Jurkat, Clone E6-1 (cell line): ENCODE measurements at places on chromosomes 5 and 9.

- DNase-seq, result no peak
Measured at GRCh38 chr5:154287136-154287535, 96.6 kb downstream of the GALNT10 start.

GRCh38 chr9:130921989-130922892 lies 16.8 kb downstream of the FIBCD1 start:
- no peak for DNase-seq

- DNase-seq, result no peak
Measured at GRCh38 chr9:99365233-99365980, 143.3 kb downstream of the SEC61B start.

DNA sequence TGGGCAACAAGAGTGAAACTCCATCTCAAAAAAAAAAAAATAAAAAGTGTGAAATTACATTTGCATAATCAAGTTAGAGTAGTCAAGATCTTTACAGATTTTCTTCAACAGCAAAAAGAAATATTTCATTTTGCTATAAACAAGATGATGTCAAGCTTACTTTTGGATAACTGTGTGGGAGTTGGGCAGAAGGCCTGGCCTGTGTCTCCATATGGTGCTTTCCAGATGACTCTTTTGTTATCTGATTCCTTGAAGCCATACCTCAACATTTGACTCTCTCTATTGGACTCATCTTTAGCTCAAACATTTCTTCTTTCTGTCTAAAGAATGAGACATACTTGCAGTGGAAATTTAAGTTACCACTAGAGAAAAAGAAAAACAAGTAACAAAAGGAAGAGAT lies 246.8 kb downstream of the MSX2 start:
- no peak for DNase-seq

DNA sequence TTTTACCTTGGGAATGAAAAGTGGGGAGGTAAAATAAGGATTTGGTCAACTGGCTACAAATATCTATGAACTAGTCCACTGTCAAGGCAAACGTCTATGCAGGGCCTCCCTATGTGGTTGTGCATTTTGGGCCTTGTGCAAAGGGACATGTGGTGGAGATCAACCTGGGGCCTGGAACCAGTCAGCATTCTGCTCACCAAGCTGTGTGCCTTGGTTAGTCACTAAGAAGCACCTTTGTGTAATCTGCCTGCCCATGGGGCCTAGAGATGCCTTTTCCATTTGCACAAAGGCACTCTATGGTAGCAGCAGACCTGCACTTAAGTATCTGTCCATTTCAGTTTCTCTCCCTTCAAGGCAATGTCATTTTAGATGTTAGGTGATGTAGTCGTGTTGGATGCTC lies 184.0 kb downstream of the GNAQ start:
- DNase-seq, result no peak

DNA sequence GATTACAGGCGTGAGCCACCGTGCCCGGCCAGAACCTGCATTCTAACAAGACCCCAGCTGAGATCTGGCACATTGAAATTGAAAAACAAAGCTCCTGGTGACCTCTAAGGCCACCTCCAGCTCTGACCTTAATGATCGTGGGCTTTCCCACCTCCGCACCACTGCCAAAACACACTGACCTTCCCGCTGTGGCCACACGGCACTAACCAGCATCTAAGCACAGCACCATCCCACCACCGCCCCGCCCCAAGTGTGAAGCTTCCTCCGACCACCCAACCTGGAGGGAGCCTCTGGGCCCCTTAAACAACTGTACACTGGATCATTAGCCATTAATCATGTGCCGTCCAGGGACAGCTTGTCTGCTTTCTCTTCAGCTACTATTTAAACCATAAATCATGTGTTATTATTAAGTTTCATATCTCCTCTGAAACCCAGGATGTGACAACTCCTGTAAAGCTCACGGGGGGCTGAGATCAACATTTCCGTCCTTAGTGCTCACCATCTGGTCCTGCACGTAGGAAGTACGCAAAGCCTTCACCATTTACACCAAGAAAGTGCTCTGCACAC lies 80.6 kb downstream of the COL23A1 start:
- DNase-seq, result no peak

- DNase-seq, result peak; percentile 46
Measured at GRCh38 chr9:91949946-91950664, at the start of gene ROR2. Gene ROR2, minus strand, starts transcription at chr9:91950228.

GRCh38 chr9:34185778-34186551 lies 7.1 kb downstream of the UBAP1 start:
- DNase-seq, result no peak

GRCh38 chr5:135437796-135438560 lies 9.2 kb downstream of the DCANP1 start:
- DNase-seq, result no peak

GRCh38 chr9:120264528-120264927 lies 315.4 kb downstream of the CDK5RAP2 start:
- no peak for DNase-seq

GRCh38 chr5:157100140-157100679 lies 8.6 kb downstream of the HAVCR2 start:
- no peak for DNase-seq

GRCh38 chr5:64637837-64638443 lies 52.4 kb upstream of the SHISAL2B start:
- no peak for DNase-seq

GRCh38 chr9:125409217-125409636 lies 147.6 kb downstream of the GAPVD1 start:
- DNase-seq, result no peak

DNA sequence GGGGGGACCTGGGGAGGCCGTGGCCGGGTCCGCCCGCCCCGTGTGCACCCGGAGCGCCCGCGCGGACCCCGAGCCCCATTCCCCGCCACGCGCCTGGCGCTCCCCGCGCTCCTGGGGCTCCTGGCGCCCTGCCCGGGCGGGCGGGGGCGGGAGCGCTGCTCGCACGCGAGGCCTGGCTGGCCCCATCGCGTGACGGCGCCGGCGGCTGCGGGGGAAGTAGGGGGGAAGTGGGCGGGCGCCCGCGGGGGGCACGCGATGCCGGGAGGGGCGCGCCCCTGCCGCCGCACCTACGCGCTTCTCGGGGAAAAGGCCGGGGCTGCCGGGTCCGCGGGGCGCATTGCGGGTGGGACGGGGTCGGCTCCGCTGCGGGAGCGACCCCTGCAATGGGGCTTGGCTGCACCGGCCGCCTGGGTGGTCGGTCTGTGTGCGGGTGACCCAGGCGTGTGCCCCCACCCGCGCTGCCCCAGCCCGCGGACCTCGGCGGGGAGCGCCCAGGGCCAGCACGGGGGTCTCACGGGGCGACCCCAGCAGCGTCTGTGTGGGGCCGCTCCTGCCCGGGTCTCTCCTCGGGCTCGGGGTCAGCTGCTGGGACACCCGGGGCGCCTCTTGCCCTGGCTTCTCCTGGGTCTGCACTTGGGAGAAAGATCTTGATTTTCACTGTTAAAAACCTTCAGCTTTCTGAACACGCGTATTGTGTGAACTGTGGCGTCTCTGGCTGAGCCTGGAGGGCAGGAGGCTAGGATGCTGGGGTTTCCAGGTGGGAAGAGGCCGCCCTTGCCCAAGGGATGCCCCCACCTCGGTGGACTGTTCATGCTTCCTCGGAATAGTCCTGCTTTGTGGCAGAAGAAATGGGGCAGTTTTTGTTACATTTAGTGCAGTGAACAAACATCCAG lies 52.4 kb downstream of the AHRR start:
- DNase-seq, result no peak

DNA sequence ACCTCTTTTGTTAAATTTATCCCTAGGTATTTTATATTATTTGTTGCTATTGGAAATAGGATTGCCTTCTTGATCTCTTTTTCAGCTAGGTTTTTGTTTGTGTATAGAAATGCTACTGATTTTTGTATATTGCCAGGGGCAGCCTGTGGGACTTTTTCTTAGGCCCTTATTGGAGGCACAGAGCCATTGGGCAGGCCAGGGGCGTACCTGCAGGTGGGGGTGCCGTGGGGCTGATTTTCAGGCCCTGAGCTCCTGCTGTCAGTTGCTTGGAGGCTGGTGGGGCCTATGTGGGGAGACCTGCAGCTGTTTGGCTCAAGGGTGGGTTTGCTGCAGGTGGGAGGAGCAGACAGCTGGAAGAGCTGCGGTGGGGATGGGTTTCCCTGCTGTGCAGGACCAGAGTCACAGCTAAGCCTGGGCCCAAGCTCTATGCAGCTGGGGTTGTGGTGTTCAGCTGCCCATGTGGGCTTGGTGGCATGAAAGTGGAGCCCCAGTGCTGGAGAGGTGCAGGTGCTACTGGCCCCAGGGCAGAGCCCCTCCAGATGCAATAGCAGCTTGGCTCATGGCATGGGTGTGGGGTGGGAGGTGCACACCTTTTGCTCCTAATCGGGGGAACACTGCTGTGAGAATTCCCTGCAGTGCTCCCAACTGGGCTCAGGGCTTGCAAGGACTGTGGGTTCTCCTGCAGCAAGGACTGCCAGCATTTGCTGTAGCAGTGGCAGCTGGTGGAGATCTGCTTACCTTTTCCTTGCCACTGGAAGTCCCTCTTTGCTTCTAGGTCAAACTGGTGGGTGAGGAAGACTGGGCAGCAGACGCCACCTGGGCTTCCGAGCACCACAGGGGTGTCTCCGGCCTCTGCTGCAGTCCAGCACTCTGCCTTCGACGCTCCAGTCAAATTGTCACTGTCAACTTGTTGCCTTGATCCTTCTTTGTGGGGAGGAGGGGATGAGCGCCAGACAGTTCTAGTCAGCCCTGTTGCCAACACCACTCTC lies 7.6 kb upstream of the CLPTM1L start:
- DNase-seq, result peak; percentile 71

GRCh38 chr5:51131266-51131665 lies 252.0 kb upstream of the ISL1 start:
- no peak for DNase-seq

DNA sequence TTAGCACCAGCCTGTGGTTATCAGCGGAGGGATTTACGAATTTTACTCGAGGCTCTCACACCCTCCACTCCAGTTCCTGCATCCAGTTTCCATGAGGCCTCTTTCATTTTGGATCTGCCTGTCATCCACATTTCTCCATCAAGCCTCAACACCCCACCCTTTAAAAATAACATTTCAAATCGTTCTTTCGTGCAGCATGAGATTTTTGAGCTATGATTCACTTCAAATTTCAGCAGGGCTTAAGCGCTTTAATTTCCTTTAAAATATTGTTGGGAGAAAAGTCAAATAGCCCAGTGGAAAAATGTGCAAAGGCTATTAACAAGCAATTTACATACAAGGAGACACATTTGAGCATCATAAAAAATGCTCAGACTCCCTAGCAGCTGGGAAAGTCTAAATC lies 103.2 kb downstream of the MSX2 start:
- no peak for DNase-seq

- no peak for DNase-seq
Measured at GRCh38 chr5:30099634-30100033, 1093.9 kb upstream of the CDH6 start.

- DNase-seq, result no peak
Measured at GRCh38 chr9:1839909-1840308, 175.2 kb upstream of the SMARCA2 start.

DNA sequence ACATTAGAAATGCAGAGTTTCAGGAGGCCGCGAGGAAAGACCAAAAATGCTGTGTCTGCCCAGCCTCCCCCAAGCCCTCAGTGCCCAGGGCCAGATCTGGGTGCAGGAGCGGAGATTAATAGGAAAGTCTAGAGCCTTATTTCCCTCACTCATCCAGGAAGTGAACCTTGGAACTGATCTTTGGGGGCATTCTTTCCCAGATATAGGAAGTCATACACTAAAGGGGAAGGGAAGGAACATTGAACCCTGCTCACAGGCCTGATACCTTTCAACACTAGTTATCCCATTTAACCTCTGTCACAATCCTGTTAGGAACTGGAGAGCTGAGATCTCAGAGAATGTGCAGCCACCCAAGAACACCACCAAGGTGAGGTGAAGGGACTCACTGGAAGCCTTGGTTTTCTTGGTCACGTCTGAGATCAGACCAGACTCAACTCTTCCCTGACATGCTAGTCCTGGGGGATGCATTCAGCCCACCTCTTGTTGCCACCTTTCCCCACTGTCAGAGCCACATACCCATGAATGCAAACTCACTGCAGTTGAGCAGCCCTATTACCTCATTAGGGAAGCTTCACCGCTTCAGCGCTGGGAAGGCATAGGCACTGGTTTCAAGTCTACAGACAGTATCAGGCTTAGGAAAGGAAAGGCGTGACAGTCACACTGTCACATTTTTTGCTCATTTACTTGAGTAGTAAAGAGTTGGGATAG lies 95.0 kb downstream of the KIAA1958 start:
- DNase-seq, result no peak

DNA sequence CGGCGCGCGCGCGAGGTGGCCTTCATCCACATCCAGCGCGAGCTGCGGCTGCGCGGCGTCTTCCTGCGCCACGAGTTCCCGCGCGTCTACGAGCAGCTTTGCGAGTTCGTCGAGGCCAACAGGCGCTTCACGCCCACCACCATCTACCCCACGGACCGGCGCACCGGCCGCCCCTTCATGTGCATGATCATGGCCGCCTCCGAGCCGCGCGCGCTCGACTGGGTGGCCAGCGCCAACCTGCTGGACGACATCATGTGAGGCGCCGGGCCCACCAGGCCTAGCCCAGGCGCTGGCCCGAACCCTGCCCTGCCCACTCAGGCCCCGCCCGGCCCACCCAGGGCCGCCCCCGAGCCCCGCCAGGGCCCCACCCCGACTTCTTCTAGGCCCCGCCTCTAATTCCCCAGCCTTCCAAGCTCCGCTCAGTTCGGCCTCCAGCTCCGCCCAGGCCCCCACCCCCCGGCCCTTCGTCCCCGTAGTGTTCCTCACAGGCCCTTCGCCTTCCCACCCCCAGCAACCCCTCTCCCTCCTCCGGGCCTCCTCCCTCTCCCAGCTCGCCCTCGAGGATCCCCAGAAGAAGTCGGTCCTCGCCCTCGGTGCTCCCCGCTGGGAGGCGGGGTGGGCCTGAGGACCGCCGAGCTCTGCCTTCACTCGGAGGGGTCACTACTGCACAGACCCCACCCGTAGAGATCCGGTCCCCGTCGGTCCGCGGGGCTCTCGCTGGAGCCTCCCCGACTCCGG lies 2.0 kb upstream of the PHPT1 start:
- DNase-seq, result no peak

DNA sequence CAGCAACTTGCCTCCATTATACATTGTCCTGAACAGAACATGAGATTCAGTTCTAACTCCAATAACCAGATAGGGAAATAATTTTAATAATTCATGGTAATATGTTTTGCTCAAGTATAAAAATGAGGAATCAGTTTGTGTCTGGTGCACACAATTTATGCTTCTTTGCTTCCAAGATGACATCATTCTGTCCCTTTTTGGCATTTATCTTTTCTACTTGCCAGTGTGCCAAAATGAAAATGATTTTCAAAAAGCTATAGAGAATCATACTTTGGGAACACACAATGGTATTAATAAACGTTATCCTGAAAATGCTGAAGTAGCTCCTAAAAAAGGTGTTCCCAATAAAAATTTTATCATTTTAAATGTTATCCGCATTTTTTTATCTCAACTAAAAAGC lies 519.0 kb downstream of the CAAP1 start:
- no peak for DNase-seq
